ENCODE measurements at places on chromosomes 16 and 17. TPM values are rescaled to one million over a fixed set of nuclear protein-coding genes. Genes with fewer than 3 reads are reported as not detected.

The CDH3 gene
- total RNA-seq = not detected

DNA sequence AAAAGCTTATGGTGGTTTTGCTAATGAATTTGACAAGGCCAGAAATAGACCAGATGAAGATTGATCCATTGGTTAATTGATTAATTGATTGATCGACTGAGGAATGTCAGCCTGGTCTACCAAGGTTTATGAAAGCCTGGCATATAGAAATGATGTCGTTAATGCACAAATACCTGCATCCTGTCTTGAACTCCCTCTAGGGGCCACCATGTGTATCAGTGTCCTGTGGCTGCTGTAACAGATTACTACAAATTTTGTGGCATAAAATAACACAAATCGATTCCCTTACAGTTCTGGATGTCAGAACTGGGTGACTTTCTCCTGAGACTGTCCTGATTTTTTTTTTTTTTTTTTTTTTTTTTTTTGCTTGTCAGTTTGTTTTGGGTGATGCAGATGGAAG lies 553.2 kb downstream of the MAF start:
- no peak for DNase-seq

The HOXB1 gene
- not detected for total RNA-seq

DNA sequence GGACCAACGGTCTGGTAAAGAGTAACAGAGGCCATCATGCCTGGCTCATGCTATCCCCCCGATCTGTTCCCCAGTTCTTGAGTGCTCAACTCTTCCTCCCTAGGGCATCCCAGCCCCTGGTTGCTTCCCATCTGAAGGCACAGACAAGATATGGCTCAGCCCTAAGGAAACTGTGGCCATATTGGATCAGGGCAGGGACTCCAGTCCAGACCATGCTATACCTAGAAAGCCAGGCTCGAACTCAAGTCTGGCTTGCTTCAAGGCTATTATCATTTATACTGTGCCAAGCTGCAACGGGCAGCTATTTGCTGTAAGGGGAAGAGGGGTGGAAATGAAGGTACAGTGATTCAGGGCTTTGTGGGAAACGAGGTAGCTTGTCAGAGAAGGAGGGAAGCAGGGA lies 2.8 kb downstream of the UBTF start:
- DNase-seq = no peak

DNA sequence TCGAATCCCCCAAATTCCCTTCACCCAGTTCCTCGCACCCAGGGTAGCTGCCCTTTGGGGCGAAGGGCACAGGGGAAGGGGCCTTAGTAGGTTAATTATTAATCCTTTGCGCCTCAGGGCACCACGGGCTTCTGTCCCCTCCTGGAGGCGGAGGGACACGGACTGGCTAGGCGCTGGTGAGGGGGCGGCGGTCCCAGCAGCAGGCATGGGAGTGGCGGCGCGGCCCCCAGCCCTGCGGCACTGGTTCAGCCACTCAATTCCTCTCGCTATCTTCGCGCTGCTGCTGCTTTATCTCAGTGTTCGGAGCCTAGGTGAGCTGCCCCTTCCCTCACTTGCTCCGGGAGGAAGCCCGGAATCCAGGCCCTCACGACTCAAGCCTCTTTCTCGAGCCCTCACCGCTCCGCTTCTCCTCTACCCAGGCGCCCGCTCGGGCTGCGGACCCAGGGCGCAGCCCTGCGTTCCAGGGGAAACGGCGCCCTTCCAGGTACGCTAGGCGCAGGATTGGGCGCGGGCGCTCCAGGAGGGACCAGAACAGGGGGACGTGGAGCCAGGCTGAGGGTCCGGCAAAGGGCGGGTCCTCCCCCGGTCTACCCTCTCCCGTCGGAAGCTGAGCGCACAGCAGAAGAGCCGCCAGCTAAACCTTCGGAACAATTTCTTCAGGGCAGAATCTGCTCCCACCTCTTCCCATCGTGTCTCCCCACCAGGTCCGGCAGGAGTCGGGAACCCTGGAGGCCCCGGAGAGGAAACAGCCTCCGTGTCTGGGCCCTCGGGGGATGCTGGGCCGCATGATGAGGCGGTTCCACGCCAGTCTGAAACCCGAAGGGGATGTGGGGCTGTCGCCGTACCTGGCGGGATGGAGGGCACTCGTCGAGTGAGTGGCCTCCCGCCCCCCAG lies at the start of gene GLTPD2:
TSS of gene GLTPD2 (plus strand) at position 158 of the 894 bp plus-strand sequence. CDS start at position 206, 48 bp downstream.
- no peak for DNase-seq

DNA sequence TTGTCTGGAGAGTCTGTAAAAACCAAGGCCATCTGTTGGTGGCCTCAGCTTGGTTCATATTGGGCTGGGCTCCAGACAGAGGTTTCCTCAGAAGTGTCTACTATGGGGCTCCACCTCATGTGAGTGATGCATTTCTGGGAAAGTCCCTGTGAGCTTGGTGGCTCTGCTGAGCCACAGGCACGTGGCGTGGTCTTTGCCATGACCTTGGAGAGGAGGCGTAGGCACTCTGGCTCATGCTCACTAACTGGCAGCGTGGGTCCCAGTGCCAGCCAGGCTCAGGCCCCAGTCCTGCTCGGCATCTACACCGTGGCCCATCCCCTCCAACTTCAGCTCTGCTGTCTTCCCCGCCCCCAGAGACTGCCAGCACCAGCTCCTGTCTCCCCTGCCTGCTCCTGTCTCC lies 10.7 kb upstream of the SMTNL2 start:
- DNase-seq = no peak

The TBC1D3G gene
- total RNA-seq = not detected

The PYY gene
- not detected for total RNA-seq

- no peak for DNase-seq
These were observed 533.5 kb downstream of the RBFOX1 start for GRCh38 chr16:7866144-7866543.

All from LHCN-M2 (cell line).